ENCODE measurements at places on chromosomes 5 and 9. TPM values are rescaled to one million over a fixed set of nuclear protein-coding genes. Genes with fewer than 3 reads are reported as not detected.

GDA gene
- total RNA-seq: 21.6 TPM

QRFP gene
- under 0.01 TPM for total RNA-seq

BTNL8 gene
- total RNA-seq: not detected

DNA sequence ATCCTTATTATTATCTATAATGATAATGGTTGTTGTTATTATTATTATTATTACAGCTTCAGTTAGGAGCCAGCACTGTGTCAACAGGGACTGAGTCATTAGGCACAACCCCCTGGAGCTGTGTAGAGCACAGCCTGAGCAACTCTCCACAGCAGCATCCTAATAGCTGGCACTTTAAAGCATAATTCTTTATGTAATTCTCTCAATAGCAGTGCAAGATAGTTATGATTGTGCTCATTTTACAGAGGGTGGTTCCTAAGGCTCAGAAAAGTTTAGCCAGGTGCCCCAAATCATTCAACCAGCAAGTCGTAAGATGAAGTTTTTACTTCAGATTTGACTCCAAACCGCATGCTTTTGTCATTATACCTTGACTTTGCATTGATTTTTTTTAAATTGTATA, 390.3 kb downstream of the ANXA1 start:
- no peak for DNase-seq

DNA sequence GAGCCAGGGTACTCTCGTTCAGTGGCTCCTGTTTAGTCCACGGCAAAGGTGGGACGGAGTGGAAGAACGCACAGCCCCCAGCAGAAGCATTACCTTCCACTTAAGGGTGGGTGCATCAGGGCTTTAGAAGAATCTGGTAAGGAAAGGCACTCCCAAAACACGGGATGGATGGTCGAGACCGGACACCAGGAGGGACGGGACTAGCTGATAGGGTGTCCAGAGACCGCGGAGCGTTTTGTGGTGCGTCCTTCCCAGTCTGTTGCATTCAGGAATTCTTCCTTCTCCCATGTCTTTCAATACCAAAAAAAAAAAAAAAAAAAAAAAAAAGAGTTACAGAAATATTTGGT, 545 bp upstream of the CTSV start:
- DNase-seq: peak; percentile 17

DNA sequence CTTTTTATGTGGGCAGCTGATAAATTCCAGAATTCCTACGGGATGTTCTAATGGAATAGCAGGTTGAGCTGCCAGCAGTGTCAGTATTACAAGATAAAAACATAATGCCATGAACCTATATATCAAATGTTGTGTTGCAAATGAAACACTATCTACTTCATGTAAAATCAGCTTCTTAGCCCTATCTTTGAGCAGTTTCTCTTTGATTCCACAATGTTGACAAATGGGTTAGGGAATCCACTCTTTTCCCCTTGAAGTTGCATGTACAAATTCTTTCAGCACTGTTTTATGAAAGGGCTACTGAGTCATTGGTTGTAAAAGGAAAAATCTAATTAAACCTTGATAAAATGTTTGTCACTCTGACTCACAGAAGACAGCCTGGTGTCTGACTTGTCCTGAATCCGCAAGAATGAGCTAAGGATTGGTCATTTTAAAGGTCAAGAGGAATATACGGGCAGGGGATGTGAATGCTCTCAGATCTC, 950.6 kb upstream of the NUDT12 start:
- DNase-seq: no peak

- DNase-seq: no peak
These were observed 49.0 kb downstream of the ZNF462 start for GRCh38 chr9:106911951-106912350.

FBN2 gene
- 7.7 TPM for total RNA-seq

FAM153A gene
- total RNA-seq: 2.4 TPM

GRCh38 chr5:107516452-107517184, 154.1 kb downstream of the EFNA5 start:
- DNase-seq: no peak

DNA sequence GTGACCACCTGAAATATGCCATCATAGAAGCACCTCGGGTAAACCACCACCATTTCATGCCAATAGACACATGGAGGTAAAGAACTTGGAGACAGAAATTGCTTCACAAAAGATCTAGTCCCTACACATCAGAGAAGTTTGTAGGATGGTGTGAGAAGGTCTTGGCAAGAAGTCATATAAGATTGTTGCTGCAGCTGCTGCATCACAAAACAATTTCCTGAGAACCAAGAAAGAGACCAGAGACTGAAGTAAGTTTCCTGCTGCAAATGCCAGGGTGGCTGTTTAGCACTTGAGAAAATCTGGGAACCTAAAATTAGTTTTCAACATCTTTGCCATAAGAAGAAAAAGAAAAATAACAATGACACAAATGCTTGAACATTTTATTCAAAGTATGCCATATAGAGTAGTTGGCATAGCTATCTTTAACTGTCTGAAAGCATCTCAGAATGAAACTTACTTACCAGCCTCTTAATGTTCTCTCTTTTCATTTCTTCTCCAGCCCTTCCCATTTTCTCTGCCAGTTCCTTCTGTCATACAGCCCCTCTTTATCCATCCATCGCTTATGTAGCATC, 114.3 kb downstream of the KCTD16 start:
- DNase-seq: no peak

DNA sequence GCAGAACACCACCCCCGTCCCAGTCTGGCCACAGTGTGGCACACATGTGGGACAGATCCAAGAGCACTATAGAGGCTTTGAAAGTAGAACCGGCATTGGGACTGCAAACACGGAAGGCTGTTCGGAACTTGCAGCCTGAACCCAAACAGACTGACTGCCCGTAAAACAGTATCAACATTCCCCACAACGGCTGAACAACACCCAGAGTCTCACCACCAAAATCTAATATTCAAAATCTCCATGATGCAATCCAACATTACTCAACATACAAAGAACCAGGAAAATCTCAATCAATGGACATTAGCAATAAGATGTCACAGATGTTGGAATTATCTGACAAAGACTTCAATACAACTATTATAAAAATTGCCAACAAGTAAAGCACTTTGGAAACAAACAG, 82.3 kb downstream of the ROR2 start:
- DNase-seq: no peak

GRCh38 chr5:174239718-174240117, 194.2 kb downstream of the NSG2 start:
- DNase-seq: no peak

DNA sequence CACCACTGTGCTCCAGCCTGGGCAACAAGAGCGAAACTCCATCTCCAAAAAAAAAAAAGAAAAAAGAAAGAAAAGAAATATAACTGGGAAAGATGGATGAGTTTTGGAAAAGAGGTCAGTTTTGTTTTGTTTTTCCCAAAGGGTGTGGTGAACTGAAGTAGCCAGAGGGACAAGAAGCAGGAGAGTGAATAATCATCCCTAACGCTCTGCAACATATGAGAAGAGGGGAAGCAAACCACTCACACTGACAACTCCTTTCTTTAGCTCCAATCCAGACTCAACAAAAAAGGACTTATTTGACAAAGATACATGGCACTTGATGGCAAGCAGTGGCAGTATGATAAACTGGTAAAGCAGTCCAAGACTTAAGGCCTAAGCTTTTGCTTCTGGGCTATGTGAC, 176.1 kb upstream of the HMHB1 start:
- DNase-seq: no peak

DNA sequence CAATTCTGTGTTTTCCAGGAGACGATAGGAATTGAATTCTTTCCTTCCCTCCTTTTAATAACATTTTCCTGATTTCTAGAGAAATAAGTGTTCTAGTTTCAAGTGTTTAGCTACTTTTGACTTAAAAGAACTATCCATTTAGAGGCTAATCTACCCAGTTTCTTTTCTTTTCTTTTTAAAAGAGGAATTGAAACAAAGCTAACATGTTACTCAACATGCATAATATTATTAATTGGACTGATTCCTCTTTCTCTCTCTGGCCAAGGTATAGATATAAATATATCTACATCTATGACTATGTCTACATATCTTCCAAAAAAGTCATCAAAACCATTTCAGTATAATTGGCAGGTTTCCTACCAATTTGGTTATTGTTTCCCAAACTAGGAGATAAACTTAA, 309.8 kb downstream of the TRPM3 start:
- no peak for DNase-seq

- no peak for DNase-seq
These were observed 298.9 kb downstream of the CSNK1G3 start for GRCh38 chr5:123810746-123811340.

- no peak for DNase-seq
These were observed 20.7 kb upstream of the SLC25A48 start for GRCh38 chr5:135813758-135814157.

- no peak for DNase-seq
These were observed 2.3 kb downstream of the DIRAS2 start for GRCh38 chr9:90640361-90640760.

DNA sequence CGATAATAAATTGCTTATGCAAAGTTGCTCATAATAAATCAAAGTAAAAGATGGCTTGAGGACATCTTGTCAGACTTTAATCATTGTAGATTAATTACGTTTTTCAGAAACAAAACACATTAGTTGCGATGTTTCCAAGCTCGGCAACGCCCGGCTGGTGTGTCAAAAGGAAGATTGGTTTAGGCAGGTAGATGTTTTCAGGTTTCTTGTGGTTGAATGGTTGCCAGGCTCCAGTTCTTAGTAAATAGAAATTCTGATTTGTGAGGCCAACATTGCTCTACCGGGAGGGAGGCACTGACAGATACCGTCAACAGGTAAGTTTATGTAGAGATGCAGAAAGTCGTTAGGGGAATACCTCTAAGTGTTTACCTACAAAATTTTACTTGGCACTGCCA, 280.3 kb downstream of the NPR3 start:
- DNase-seq: no peak
